GM12865 (cell line): ENCODE measurements at places on chromosomes 4 and X.

DNA sequence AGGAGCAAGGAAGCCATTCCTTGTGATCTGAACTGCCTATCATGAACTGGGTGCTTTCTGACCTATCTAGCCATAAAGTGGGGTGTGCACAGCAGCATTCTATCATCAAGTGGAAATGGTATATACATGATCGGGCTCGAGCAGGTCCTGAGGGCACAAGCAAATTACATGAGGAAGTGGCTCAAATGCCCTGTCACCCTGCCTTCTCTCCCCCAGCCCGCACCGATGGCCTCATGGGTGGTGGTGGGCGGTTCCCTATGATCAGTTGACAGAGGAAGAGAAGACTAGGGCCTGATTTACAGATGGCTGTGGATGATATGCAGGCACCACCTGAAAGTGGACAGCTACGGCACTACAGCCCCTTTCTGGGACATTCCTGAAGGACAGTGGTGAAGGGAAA lies 46.3 kb upstream of the BCLAF3 start:
- no peak for DNase-seq

- no peak for DNase-seq
Measured at GRCh38 chr4:73599182-73599581, 21.1 kb downstream of the RASSF6 start.

DNA sequence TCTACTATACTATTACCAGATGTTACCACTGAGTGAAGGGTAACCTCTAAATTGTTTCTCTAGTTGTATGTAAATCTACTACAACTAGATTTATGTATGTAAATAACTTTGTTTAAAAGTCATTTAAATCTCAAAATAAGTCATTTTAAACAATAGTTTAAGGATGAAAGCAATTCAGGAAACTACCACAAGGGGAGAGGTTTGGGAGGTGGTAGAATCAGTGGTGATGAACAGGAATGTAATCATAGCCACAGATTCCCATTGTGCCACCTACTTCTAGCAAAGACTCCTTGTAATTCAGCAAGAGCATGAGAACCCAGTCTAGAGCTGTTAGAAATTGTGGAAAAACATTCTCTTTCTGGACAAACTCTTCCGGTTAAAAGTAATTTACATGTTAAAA lies 234.6 kb downstream of the SLC7A11 start:
- no peak for DNase-seq

- no peak for DNase-seq
Measured at GRCh38 chr4:7635445-7636239, 200.9 kb upstream of the PSAPL1 start.

DNA sequence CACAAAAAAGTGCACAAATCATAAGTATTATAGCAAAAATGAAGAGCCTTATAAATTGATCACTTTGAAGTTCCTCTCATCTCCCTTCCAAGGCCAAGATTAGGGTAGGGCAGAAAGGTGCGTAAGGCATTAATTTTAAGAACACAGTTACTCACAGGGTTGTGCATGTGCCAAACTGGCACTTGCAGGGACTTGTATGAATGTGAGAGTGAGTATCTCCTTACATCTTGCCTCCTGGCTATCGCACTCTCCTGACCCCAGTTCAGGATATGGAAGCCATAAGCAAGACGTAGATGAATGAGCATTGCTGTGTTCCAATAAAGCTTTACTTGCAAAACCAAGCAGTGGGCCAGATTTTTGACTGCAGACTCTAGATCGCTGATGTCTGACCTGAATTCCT lies 510.1 kb upstream of the AADAT start:
- DNase-seq: no peak

DNA sequence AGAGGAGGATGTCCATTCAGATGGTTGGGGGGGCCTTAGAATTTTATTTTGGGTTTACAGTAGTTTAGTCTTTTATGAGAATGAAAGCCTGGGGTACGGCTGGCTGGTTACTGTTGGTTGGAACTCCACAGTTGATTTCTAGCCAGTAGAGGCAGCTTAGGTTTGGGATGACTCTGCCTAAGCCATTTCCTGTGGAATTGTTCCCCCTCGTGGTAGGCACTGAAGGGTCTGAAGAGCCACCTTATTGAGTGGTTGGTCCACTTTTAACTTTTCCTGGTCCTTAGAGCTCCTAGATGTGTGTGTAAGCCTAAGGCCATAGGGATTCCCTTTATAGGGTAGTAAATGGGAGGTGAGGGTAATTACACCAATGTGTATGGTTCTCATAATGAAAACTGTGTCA lies 19.7 kb downstream of the SPIN3 start:
- DNase-seq: no peak

DNA sequence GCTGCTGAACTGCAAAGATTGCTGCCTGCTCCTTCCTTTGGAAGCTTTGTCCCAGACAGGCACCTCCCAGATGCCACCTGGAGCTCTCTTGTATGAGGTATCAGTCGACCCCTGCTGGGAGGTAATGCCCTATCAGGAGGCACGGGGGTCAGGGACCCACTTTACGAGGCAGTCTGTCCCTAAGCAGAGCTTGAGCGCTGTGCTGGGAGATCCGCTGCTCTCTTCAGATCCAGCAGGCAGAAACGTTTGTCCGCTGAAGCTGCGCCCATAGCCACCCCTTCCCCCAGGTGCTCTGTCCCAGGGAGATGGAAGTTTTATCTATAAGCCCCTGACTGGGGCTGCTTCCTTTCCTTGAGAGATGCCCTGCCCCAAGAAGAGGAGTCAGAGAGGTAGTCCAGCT lies 197.5 kb downstream of the NAF1 start:
- no peak for DNase-seq

DNA sequence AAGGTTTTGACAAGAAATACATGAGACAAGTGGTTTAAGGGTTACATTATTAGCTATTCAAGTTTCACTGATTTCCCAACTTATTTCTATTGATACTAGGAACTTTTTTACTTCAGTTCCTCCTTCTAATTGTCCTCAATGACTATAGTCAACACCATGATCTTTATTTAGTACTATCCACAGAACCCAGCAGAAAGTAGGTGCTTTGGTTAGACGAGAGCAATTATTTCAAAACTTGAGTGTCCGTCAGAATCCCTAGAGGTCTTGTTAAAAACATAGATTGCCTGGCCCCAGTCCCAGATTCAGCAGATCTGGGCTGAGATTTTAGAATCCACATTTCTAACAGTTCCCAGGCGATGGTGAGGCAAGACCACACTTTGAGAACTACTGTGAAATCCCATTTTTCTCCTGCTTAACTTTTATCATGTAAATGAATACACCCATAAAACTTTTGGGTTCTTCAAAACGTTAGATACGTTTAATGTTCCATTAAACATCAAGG lies 17.9 kb downstream of the EXOC1 start:
- DNase-seq: no peak

GRCh38 chr4:57854748-57855147 lies 744.6 kb upstream of the IGFBP7 start:
- no peak for DNase-seq

DNA sequence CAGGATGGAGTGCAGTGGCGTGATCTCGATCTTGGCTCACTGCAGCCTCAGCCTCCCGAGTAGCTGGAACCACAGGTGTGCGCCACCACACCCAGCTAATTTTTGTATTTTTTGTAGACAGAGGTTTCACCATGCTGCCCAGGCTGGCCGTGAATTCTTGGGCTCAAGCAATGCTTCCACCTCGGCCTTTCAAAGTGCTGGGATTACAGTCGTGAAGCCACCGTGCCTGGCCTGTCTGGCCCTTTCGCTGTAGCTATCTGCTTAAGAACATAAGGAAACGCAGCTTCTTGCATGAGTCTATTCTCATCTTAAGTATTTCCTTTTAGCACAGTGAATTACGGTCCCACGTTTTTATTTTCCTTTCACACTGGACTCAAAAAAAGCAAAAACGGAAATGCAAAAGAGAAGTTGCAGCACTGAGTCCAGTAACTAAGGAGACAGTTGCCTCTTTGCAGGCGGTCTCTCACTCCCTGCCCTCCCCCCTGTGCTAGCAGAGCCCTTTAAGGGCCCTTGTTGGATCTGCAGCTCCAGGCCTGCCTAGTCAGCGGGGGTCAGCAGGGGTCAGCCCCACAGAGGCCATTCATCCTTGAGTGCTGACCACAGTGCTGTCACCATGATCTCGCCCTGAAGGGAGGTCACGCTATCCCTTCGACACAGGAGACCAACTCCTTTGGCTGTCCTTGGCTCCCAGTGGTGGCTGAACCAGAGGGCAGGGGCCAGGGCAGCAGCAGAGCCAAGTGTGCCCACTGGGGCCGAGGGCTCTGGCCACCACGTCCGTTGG lies 21.8 kb upstream of the TBC1D14 start:
- no peak for DNase-seq

DNA sequence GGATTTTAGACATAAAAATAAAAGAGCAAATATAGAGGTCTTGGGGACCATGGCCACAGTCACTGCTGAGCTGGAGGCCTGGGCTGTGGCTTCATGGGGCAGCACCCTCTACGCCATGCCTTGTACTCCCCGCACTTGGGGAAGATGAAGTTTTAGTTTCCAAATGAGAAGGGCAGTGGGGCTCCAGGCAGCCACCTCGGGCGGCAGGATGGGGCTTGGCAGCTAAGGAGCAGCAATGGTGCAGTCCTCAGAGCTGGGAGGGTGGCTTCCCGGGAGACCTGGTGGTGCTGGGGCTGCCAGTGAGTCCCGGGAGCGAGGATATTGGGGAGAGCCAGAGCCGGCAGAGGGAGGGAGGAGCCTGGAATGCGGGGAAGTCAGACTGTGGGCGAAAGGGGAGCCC lies 2.4 kb downstream of the CXCR3 start:
- no peak for DNase-seq

DNA sequence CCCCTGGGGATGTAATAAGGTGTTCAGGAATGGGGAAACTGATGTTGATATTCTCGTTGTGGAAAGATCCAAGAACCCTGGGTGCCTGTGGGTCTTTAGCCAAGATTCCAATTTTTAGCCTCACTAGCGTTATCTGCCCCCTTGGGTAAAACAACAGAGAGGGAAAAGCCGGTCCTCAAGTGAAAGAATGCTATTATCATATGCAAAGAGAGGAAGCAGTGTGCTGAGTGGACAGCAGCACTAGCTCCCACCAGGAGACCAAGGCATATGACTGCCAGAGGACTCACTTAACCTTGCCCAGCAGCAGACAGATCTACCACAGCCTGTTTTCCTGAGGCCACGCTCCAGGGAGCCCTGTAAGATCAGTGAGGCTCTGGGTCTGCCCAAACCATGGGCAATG lies 257.9 kb upstream of the CPEB2 start:
- no peak for DNase-seq

DNA sequence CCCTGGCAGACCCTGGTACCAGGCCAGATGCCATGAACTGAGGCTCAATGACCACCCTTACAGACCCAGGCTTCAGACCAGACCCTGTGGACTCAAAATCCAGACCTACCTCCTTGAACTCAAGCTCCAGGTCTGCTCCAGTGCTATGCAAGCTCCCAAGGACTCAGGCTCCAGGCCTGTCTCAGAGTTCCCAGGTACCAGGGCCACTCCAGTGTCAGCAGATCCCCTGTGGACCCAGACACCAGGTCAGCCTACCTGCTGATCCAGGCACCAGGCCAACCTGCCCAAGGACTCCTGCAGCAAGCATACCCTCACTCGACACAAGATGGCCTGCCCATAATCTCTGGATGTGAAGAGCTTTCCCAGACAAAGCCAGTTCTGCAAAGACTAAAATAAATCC lies 44.7 kb upstream of the MAGED4 start:
- DNase-seq: no peak

- DNase-seq: no peak
Measured at GRCh38 chr4:60926624-60927023, 273.5 kb upstream of the ADGRL3 start.

DNA sequence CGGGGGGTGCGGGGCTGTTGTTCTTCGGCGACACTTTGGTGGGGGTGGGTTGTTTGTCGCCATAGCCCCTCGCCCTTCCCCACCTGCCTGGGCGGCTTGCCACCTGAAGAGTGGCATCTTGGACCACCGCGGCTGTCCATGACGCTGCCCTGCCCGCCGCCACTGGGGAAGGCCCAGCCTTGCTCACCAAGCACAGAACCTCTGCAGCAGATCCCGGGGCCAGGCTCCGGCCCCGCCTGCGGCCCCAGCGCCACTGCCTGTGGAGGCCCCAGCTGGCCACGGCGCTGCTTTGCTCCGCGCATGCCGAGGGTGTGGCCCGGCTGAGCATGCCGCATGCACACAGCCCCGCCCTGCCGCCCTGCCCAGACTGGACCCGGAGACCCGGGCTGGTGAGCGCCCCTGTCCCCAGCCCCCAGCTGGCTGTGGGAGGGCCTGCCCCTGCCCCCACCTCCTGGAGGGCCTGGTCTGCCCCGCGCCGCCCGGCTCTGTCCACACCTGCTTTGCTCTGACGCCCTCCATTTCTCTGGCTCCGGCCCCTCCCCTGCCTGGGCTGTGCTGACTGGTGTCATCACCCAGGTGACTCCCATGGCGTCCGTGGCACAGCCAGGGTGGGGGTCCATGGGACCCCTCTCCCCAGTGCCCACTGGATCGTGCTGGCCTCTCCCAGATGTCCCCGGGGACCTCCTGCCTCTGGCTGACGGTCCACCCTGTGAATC lies 5.3 kb downstream of the NAT8L start:
- DNase-seq: no peak

- no peak for DNase-seq
Measured at GRCh38 chrX:80432863-80433262, 12.6 kb downstream of the TENT5D start.

DNA sequence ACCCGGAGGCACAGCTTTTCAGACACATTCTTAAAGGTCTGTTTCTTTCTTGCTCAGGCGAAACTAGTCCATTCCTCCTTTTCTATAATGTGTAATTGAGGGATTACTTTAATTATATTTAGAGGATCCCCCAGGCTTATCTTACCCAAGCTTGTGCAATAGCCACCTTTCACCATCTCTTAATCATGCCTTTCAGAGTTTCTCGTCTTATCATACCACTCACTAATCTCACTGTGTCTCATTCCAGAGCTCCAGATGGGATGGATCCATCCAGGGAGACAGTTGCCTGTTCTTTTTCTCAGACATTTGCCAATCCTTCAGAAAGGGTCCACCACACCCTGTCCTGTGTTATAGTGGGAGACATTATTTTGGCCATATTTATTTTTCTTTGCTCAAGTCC lies 12.5 kb downstream of the SPARCL1 start:
- no peak for DNase-seq

DNA sequence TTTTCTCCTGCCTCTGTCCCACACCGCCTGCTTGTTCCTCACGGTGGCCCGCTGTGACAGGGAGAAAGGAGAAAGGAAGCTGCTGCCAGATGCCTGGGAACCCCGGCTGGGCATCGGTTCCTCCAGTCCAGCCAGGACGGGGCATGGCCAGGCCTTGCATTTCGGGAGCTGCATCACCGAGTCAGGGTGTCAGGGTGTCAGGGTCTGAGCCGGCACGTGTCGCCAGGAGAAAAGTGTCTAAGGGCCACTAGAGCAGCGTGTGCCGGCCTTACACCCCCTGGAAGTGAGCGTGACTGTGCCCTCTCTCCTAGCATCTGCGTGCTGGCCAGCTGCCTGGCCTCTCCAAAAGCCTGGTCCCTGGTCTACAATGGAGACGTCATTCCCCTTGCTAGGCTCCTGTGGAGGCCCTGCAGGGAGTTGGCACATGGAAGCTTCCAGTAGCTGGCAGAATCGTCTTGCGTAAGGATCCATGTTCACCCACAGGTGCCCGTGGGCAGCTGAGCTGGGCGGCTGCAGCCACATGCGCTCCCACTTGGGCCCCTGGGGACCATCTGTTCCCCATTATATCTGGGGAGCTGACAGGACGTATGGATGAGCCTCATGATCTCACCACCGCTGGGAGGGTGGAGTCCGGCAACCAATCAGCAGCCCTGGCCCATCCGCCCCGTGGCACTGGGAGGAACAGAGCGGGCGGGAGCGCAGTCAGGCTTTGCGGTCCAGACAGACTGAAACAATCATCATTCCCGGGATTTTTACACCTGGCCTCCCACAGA lies 39.9 kb upstream of the HMX1 start:
- no peak for DNase-seq

- DNase-seq: peak; percentile 51
Measured at GRCh38 chrX:38657562-38657961, 96.2 kb downstream of the TSPAN7 start.

GRCh38 chr4:157803845-157804521 lies 368.8 kb downstream of the GASK1B start:
- no peak for DNase-seq
